Fibroblast of skin of abdomen (primary cell): ENCODE measurements at places on chromosomes 16 and 17.

GRCh38 chr17:50021681-50022370, 26.8 kb upstream of the DLX3 start:
- no peak for DNase-seq

- peak; percentile 33 for DNase-seq
These were observed 124.7 kb downstream of the NPIPB5 start for GRCh38 chr16:22635357-22635761.

DNA sequence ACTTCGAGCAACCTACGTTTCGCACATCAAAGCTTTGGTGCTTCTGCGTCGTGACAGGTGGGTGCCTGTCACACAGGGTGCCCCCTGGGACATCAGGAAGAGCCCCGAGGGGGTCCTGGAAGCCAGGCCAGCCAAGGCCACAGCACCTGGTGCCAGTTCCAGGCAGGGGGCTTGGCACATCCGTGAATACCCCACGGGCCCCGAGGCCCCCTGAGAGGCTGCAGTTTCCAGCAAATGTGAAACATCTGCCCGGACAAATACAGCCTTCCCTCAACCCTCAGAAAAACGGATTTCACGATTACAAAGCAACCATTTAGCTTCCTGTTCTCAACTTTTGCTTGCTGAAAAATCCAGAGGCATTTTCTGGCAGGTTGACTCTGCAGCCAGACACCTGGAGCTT, 109.3 kb upstream of the METRNL start:
- DNase-seq = no peak

GRCh38 chr17:57649731-57650484, 95.2 kb downstream of the CCDC182 start:
- DNase-seq = peak; percentile 74

DNA sequence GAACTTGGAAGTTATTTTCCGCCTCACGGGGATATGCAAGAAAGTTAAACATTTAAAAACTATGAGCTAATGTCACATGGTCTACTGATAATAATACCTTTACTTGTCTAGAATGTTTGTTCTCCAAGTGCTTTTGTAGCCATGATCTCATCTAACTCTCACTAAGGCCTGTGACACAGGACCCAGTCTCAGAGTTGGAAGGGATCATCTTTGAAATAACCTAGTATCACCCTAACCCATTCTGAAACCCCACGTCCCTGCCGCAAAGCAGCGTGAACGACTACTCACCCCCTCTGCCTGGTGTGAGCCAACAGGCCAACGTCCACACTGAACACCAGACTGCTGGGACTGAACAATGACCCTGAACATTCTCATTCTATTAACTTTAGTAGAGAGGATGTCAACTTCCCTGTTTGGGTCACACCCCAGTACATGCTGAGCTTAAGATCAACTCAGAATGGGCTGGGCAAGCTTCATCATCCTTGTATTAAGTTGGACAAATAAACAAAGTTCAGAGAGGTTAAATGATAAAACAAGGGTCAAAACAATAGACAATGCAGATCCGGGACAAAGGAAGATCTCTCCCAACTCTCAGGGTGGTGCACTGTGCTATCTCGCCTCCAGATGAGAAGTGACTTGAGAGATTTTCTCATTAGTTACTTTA, 54.8 kb upstream of the BCAR1 start:
- DNase-seq = no peak

DNA sequence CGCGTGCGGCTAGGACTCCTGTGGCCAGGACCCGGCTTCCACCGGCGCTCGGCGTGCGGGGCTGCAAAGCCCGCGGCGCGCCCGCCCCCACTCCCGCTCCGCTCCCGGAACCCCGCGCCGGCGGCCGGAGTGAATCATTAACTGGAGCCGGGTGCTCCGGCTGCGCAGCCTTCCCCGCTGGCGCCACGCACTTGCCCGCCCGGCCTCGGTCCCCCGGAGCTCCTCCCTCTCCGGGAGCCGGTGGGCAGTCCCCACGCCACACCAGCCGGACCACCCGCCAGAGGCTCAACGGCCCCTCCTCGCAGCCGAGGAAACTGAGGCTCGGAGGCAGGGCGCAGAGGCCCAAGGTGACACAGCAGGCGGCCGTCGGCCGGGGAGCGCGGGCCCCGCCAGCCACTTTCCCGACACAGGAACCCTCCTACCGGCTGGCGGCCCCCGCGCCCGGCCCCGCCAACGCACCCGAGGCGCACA, 580 bp downstream of the BCAR1 start:
- DNase-seq = peak; percentile 29

DNA sequence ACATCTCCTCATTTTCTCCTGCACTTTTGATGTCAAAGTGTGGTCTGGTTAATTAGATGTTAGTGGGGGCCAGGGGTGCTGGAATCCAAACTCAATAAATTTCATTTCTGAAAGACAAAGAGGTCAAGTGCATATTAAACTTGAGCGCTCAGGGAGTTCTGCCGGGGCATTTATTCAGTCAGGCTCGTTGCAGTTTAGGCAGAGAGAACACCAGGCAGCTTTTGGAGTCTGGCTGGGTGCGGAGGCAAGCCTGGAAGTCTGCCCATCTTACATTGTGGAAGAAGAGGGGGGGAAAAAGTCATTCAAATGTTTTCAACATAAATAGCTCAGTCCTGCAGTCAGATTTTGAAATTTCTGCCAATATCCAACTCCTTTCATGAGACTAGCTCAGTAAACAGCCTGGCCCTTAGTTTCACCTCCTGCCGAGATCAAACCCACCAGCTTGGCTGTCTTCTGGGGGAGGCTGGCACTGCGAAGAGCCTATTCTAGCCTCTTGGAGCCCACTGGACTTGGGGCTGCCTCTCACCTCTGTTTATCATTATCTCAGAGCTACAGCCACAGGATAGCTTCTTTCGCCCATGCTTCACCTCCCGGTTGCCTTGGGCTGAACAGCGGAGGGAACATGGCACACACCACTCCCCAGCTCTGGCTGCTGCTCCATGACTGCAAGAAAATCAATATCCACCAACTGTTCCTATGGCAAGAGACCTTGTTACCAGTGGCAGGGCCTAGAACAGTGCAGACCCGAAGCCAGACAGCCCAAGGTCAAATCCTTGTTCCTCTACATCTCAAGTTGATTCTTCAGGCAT, 177.4 kb upstream of the CDH5 start:
- DNase-seq = peak; percentile 84

DNA sequence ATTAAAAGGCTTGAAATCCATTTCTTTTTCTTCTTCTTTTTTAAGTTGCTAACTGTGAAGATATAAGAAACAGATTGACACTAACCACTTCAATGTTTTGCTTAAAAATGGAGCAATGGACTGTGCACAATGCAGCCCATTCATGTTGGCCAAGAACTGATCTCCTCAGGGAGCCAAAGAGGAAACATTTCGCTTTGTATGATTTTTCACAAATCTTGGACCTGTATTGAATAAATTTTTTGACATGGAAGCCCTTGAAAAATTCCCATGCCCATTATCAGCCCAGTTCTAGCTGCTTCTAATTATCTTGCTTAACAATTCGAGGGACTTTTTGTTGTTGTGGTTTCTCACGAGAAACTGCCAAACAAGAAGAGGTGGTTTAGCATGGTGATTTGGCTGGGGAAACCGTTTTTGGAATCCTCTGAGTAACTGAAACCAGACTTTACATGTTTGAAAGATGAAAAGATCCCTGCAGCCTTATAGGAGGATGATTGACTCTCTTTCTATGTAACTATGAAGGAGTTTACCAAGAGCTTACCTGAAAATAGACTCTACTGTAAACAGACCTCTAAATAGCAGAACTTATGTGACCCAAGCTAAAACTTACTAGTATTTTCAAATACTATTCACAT, 1389.4 kb upstream of the GOT2 start:
- peak; percentile 33 for DNase-seq

- DNase-seq = no peak
These were observed 18.7 kb upstream of the FOXF1 start for GRCh38 chr16:86491640-86492023.

DNA sequence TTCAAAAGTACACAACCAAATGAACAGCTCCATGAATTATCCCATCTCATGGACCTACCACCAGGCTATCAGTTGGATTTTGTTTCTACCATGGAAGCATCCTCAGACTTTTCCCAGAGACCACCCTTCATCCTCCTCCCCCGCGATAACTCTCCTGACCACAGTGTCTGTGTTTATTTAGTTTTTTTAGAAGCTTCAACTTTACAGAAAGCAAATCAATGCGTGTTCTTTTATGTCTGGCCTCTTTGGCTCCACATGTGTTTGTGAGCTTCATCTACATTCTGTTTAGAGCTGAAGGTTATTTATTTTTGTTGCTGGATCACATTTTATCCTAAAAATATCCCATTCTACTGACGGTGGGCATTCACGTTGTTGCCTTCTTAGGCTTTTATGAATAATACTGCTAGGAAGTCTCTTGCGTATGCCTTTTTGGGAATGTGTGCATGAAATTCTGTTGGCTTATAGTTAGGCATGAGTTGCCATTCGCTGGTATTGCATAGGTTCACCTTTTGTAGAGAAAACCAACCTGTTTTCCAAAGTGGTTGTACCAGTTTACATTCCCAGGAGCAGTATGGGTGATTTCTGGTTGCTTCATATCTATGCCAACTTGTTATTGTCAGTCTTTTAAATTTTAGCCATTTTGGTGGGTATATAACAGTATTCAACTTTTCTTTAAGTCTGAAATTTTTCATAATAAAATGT, 83.0 kb downstream of the CMIP start:
- no peak for DNase-seq

GRCh38 chr17:3719265-3719664, 4.4 kb upstream of the HASPIN start:
- DNase-seq = no peak

GRCh38 chr16:10684511-10685151, 10.1 kb downstream of the TEKT5 start:
- DNase-seq = no peak

DNA sequence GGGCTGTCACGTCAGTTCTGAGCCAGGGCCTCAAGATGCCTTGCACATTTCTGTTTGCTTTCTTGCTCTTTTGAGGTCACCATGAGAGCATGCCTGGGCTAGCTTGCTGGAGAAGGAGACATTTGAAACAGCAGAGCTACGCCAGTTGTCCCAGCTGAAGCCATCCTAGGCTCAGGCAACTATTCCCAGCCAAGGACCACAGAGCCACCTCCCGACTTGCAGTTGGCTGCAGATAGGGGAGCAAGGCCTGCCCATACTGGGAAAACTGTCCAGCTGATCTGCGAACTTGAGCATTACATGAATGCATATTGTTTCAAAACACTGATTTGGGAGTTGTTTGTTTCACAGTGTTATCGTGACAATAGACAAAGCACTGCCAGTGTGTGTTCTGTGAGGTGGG, 340.8 kb downstream of the XYLT1 start:
- no peak for DNase-seq

DNA sequence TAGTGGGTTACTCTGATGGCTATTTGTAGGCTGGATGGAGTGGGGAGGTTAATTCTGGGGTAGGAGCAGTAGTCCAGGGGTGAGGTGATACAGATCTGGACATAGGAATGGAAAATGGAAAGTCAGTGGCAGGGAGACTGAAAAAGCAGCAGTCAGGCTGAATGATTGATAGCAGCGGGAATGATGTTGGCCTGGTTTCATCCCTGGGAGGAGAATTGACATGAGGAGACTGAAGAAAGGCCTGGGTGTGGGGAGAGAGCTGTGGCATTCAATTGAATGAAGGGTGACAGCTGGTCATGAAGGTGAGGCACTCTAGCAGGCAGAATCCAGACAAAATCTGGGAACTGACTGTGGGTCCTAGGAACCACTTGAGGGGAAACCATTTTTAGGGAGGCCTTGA, 34.7 kb upstream of the CLEC18A start:
- DNase-seq = no peak

DNA sequence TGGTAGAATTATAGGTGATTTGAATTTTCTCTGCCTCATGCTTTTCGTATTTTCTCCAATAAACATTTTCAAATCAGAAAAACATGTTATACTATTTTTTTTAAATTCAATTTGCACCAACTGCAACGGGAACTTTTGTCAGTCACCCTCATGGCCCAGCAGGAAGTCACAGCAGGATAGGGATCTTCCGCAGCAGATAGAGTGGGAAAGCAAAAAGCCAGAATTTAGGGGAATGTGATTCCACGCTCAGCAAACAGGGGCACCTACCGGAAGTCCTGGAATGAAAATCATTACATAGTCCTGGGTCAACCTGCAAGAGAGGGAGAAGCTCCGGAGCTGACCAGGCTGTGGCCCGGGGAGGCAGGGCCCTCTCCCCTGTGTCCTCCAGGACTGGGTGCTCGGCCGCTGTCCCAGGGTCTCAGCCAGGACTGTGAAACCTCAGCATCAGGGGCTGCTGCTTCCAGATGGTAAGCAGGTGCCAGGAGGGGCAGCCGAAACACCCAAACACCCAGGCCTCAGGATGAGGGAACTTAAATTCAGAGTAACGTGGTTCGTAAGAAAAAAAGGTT, 3.9 kb downstream of the SLC47A2 start:
- no peak for DNase-seq
